ENCODE measurements at places on chromosomes 1 and 21.
A peak's percentile ranks its signal among the peaks of the same experiment; 100 is the strongest.

DNA sequence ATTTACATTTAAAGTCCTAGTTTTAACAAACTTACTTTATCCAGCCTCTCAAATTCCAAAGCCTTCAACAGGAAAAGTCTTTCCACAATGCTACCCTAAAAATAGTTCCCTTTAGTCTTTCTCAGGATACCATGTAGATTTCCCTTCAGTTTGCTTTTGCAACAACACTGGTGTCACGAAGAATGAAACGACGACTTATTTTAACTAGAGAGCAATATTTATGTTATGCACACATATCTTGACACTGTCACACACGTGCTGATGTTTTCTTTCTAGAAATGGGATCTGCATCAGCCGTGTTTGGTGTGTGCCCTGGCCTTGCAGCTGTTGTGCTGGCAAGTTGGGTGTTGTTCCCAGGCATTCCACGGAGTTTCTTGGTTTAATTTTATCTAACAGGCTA, 75.5 kb downstream of the SIPA1L2 start:
- H3K4me3 ChIP-seq, result no peak overlapping the region
- no peak for DNase-seq
- H3K27me3 ChIP-seq, result peaks cover 9% of the 10 kb centered on the region
- H3K4me1 ChIP-seq, result no peaks in the 10 kb centered on the region

GRCh38 chr1:115642168-115643072, 650 bp downstream of the VANGL1 start:
- H3K27ac ChIP-seq, result peak overlapping the region; percentile 9
- peak; percentile 11 for DNase-seq
- H3K36me3 ChIP-seq, result peaks cover 11% of the 10 kb centered on the region
- H3K4me1 ChIP-seq, result peaks cover 5% of the 10 kb centered on the region
- H3K27me3 ChIP-seq, result peaks cover 30% of the 10 kb centered on the region
- H3K4me3 ChIP-seq, result peak overlapping the region; percentile 81

GRCh38 chr1:44294588-44295007, 60.5 kb downstream of the ERI3 start:
- peaks cover 69% of the 10 kb centered on the region for H3K36me3 ChIP-seq
- no peak overlapping the region for H3K27ac ChIP-seq
- no peaks in the 10 kb centered on the region for H3K27me3 ChIP-seq
- H3K4me1 ChIP-seq, result peaks cover 1% of the 10 kb centered on the region

GRCh38 chr1:112440574-112440973, 44.6 kb downstream of the CTTNBP2NL start:
- H3K4me1 ChIP-seq, result no peaks in the 10 kb centered on the region
- DNase-seq, result no peak
- H3K27ac ChIP-seq, result no peak overlapping the region
- no peak overlapping the region for H3K4me3 ChIP-seq
- H3K36me3 ChIP-seq, result peaks cover 7% of the 10 kb centered on the region

DNA sequence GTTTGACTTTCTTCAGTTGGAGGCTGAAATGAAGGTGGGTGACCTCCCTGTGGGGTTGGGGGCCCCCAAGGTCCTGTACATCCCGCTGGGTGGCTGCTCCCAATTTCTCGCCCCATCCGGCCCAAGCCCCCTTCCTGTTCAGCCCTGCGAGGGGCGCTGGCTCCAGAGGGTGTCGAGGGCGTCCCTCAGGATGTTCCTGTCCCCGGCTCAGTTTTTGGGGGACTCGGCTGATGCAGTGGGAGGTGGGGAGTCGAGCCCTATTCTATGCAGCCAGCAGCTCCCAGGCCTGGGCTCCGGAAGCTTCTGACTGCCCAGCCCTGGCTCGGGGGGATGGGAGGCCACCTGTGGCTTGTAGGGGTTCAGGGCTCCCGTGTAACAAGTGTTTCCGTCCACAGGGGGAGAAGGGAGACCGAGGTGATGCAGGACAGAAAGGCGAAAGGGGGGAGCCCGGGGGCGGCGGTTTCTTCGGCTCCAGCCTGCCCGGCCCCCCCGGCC, 38.2 kb downstream of the SLC19A1 start:
- H3K27ac ChIP-seq, result no peak overlapping the region
- no peaks in the 10 kb centered on the region for H3K4me1 ChIP-seq
- H3K36me3 ChIP-seq, result no peaks in the 10 kb centered on the region
- H3K4me3 ChIP-seq, result no peak overlapping the region

- H3K4me1 ChIP-seq, result peaks cover 2% of the 10 kb centered on the region
- no peak overlapping the region for H3K27ac ChIP-seq
- no peaks in the 10 kb centered on the region for H3K27me3 ChIP-seq
- DNase-seq, result no peak
Measured at GRCh38 chr1:235342039-235342438, 13.7 kb downstream of the GGPS1 start.

DNA sequence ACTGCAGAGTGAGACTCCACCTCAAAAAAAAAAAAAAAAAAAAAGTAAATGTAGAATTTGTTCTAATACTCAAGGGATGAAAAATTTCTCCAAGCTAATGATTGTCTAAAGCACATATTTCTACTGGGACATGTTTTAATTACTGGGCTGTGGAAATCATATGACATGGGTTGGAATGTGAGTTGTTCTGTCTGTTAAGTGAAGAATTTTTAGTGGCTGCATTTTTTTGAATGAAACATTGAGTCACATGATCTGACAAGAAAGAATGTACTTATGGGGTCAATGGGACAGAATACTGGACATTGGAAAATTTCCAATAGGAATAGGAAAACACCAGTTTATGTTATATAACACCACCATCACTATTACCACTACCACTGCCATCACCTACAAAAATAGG, 123.8 kb upstream of the IVNS1ABP start:
- no peaks in the 10 kb centered on the region for H3K36me3 ChIP-seq
- H3K4me1 ChIP-seq, result no peaks in the 10 kb centered on the region
- H3K27me3 ChIP-seq, result no peaks in the 10 kb centered on the region
- H3K27ac ChIP-seq, result no peak overlapping the region
- no peak for DNase-seq
- no peak overlapping the region for H3K4me3 ChIP-seq

GRCh38 chr1:231694075-231694431, 67.5 kb downstream of the DISC1 start:
- no peak for DNase-seq
- no peak overlapping the region for H3K4me3 ChIP-seq
- no peak overlapping the region for H3K27ac ChIP-seq
- H3K27me3 ChIP-seq, result peaks cover 42% of the 10 kb centered on the region

DNA sequence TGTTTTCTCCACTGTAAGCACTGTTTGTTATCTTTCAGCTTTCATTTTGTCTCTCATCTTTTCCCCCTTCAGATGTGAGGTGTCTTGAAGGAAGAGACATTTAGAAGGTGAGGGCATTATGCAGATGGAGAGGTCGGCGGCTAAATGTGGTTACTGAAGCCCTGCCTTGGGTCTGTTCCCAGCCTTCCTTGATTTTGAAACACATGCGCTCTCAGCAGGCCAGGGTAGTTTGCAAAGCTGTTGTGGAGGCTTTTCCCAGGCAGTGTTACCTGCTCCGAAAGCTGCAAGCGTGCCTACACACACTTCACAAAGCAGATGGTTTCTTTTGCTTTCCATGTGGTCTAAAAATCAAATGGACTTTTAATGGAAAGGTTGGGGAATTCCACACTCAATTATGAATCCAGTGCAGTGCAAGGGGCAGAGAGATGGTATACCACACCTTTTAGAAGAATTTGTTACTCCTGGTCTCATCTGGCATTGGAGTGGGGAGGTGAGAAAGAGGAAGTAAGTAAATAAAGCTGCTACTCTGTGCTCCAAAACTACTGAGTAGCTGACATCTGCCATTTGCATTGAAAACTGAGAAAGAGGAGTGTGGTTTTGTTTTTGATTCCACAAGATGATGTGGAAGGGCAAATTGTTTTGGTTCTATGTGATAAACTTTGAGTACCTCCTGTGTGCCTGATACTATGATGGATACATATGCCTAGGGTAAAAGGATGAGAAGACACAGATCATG, 91.9 kb downstream of the NFIA start:
- DNase-seq, result no peak
- H3K36me3 ChIP-seq, result no peaks in the 10 kb centered on the region
- no peak overlapping the region for H3K27ac ChIP-seq
- H3K27me3 ChIP-seq, result peaks cover 8% of the 10 kb centered on the region
- peaks cover 8% of the 10 kb centered on the region for H3K4me1 ChIP-seq

DNA sequence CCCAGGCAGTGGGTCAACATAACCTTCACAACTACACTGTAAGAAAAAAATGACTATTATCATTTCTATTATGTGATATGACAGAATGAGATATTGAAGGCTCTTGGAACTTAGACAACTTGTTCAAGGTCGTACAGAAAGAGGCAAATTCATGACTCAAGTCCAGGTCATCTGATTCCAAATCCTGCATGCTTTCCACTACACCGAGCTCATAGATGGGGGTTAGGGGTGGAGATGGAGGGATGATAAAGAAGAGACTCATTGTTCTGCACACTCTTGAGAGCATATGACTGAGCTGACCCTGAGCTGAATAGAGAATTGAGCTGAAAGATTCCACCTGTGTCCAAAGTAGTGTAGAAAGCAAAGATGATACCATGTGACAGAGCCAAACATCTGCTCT, 2.8 kb downstream of the FCRL6 start:
- no peak overlapping the region for H3K27ac ChIP-seq
- DNase-seq, result no peak
- H3K27me3 ChIP-seq, result peaks cover 59% of the 10 kb centered on the region
- H3K4me3 ChIP-seq, result no peak overlapping the region
- H3K36me3 ChIP-seq, result no peaks in the 10 kb centered on the region

DNA sequence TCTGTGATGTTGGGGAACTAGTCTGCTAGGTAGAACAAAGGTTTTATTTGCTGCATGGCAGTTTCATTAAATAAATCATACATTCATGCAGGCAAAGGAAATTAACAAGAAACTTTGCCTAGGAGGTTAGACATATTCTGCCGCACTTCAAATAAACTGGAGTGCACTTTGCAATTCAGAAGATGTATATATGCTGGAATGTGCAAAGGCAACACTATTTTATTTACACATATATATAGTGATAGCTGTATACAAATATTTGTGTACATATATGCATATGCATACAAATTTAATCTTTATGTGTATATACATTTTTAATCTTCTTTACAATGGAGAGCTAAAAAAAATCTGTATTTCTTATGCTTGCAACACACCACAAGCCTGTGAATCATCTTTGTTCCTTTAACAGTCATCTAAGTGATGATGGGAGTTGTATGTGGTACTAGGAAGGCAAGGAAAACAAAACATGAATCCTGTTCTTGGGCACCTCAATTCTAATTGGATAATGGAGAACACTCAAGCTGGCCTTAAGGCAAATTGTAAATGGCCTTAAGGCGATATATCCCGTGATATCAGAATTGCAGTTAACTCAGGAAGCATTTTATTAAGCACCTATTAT, 605.8 kb upstream of the CAMK1G start:
- no peak overlapping the region for H3K27ac ChIP-seq
- no peak overlapping the region for H3K4me3 ChIP-seq
- DNase-seq, result no peak

- no peak for DNase-seq
- no peak overlapping the region for H3K4me3 ChIP-seq
- H3K4me1 ChIP-seq, result peaks cover 9% of the 10 kb centered on the region
- no peaks in the 10 kb centered on the region for H3K36me3 ChIP-seq
Measured at GRCh38 chr21:37341254-37341960, 25.2 kb upstream of the DYRK1A start.

GRCh38 chr1:73887412-73887811, 310.6 kb downstream of the LRRIQ3 start:
- H3K4me3 ChIP-seq, result no peak overlapping the region
- DNase-seq, result no peak
- H3K27ac ChIP-seq, result no peak overlapping the region

- H3K4me1 ChIP-seq, result no peaks in the 10 kb centered on the region
- DNase-seq, result no peak
- H3K36me3 ChIP-seq, result peaks cover 2% of the 10 kb centered on the region
- no peak overlapping the region for H3K4me3 ChIP-seq
- H3K27ac ChIP-seq, result no peak overlapping the region
Measured at GRCh38 chr21:14850394-14850793, 214.4 kb downstream of the NRIP1 start.

DNA sequence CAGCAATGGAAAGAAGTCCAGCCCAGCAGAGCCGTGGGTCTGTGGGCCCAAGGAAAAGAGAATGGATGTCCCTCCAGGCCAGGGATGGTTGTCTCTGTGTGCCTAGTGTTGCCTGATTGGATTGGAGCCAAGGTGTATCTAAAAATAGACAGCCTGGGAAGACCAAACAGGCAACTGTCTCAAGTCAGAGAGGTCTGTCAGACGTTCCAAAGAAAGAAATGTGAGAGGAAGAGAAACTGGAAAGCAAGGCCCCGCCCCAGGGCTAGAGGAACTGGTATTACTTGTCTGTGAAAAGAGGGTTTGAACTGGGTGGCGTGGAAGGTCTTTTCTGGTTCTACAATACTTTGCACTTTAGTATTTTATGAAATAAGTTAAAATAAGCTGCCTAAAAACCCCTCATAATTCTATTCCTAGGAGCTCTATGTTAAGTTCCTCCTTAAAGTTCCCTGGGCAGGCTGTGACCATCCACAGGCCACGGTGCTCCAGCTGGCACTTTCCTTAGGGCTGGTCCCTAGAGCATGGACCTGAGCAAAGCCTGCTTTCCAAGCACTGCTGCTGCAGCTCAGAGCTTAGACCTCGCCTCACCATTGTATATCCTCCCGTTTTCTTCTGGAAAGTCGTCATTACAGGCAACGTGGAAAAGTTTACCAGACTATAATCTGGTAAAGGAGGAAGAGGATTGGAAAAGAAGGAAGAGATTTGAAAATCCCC, 151.6 kb downstream of the DISC1 start:
- no peak overlapping the region for H3K4me3 ChIP-seq
- peaks cover 3% of the 10 kb centered on the region for H3K36me3 ChIP-seq
- no peak for DNase-seq

GRCh38 chr1:203278082-203278884, 27.0 kb upstream of the BTG2 start:
- H3K4me3 ChIP-seq, result peak overlapping the region; percentile 46
- H3K27ac ChIP-seq, result peak overlapping the region; percentile 90
- DNase-seq, result no peak
- peaks cover 86% of the 10 kb centered on the region for H3K4me1 ChIP-seq

DNA sequence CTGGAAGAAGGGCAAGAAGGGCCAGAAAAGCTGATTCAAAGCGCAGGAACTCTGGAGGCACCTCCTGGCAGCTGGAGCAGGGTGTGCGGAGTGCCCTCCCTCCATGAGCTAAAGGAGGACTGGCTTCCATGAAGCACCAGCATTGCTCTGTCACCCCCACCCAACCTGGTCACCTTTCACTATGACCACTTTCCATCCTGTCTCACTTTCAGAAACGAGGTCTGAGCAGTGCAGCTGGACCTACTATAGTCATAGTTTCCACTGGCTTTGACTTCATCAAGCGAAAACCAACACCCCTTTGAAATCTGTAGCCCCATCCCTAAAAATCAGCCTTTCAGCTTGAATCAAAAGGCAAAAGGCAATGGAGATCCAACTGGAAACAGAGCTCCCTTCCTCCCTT, 84.8 kb upstream of the CACNA1E start:
- H3K27me3 ChIP-seq, result peaks cover 6% of the 10 kb centered on the region
- H3K27ac ChIP-seq, result no peak overlapping the region
- H3K4me1 ChIP-seq, result no peaks in the 10 kb centered on the region

GRCh38 chr1:51061231-51061918, 40.7 kb upstream of the C1orf185 start:
- H3K4me3 ChIP-seq, result no peak overlapping the region
- no peak overlapping the region for H3K27ac ChIP-seq
- no peak for DNase-seq
- H3K4me1 ChIP-seq, result no peaks in the 10 kb centered on the region
